Eye (tissue), 1 donor: ENCODE measurements at places on chromosomes 12 and 14.
A peak's percentile ranks its signal among the peaks of the same experiment; 100 is the strongest.

DNA sequence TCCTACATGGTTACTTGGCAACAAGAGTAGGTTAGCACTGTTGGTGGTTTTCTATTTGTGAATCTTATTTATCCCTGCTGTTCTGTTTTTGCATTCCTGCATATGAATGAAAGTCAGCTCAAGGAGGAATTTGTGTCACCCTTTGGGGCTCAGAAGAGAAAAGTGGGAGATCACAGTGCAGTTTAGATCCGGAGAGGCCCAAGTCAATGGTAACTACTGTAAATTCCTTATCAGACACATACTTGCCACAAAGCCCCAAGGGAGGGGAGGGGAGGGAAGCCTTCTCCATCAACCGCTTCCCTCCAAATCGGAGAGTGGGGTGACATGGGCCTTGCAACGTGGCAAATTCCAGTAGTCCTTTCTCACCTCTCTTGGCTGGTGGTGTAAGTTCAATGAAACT is 15.0 kb downstream of the GSG1 start:
- no peak for DNase-seq

GRCh38 chr12:4947253-4947652 is 37.5 kb downstream of the KCNA1 start:
- peak; percentile 76 for DNase-seq

GRCh38 chr12:105120551-105120950 is 13.0 kb downstream of the WASHC4 start:
- DNase-seq = no peak

DNA sequence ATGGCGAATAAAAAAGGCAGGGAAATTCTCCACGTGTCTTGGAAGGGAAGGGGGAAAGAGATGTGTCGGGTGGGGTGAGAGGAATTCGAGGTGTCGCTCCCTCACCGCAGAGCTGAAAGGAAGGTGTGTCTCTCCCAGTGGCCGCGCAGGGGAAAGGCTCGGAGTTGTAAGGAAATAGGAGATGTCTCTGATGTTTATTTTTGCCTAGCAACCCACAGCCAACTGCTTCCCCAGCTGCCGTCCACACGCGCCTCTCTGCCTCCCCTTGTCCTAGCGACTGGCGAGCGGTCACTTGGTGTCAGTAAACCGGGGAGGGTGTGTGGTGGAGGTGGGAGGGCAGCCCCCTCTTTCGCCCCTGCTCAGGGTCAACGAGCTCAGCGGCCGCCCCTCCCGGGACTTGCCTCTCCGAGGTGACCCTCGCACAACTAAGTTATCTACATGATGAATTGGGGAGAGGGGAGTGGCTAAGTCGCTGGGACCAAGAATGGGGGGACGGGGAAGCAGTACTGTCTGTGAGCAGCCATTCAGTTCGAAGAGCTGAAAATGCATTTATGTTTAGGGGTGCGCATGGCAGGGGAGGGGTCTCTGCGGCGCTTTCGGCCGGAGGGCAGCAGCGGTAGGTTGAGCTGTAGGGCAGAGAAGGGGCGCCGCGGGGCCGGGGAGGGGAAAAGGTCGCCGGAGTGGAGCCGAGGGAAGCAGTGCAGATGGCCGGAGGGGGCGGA is 585 bp upstream of the DYRK2 start:
- peak; percentile 93 for DNase-seq

DNA sequence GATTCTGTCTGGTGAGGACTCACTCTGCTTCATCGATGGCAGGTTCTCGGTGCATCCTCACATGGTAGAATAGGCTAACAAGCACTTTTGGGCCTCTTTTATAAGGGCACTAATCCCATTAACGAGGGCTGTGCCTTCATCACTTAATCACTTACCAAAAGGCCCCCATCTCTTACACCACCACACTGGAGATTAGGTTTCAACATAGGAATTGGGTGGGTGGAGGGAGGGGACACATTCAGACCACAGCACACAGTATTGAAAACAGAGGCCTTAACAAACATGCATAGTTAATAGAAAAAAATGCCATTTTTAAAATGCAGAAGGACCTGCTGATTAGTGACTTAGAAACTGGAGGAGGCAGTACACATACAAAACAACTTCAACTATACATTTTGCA is 61.6 kb downstream of the SPPL3 start:
- DNase-seq = no peak

GRCh38 chr12:122975790-122976647 is 975 bp downstream of the OGFOD2 start:
- no peak for DNase-seq

DNA sequence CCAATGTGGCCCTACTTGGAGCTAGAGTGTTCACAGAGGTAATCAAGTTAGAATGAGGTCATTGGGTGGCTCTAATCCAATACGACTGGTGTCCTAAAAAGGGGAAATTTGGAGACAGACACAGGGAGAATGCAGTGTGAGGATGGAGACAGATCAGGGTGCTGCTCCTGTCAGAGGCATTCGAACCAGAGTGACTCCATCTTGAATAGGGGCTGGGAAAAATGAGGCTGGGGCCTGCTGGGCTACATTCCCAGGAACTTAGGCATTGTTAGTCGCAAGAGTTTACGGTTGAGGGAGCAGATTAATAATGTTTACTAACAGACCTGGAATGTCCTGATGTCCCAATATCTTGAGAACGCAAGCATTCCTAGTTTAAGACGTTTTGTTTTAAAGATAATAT is 20.2 kb downstream of the TNFAIP2 start:
- no peak for DNase-seq

DNA sequence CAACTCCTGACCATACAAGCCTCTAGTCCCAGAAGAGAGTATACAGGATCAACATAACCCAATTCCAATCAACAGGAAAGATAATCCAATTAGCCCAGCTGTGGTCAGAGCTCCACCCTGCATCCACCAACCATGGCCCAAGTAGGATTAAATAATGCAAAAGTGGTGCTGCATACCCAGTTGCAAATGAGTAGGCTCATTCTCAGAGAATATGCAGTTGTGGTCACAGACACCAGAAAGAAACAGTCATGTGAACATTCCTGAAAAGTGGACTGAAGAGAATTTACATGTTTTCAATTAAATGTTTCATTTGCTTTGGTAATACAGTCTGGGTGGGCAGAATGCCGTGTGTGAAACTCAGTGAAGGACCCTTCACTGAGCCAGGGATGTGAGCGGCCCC is 167.2 kb upstream of the BMP4 start:
- DNase-seq = no peak

- DNase-seq = peak; percentile 5
Measured at GRCh38 chr12:27123642-27124041, 41.3 kb upstream of the C12orf71 start.

GRCh38 chr12:24591079-24591626 is 357.7 kb downstream of the BCAT1 start:
- DNase-seq = no peak

DNA sequence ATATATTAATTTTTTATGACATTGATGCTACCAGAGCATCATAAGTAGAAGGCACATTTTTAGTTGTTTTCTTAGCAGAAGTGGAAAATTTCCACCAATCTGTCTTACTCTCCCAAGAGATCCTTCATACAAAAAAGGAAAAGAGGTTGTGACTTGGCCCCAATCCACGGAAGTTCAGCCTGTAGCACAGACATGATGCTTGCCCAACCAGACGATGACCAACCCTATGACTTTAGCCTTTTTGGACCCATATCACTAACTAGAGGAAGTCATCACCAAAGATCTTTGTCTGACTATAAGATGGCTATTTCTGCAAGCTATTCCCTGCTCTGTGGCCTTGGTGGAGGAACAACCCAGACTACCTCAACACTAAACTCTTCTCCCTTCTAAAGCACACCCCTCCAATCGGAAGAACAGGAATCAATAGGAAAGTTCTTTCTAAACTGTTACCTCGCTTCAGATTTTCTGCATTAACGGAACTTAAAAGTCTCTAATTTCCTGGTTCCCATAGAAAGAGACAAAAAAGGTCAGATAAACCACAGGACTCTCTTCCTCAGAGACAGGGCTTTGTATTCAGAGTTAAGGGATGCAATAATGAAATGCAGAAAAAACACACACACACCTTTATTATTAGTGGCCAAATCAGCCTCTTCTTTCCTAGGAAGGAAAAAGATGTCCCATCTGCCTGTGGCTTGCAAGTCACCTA is 4.1 kb upstream of the RHOJ start:
- DNase-seq = no peak

GRCh38 chr14:91352053-91352452 is 65.6 kb downstream of the CCDC88C start:
- DNase-seq = no peak

- peak; percentile 69 for DNase-seq
Measured at GRCh38 chr12:125503128-125503527, 437.9 kb downstream of the AACS start.

GRCh38 chr12:120363274-120363855 is 5.6 kb downstream of the MSI1 start:
- peak; percentile 72 for DNase-seq

DNA sequence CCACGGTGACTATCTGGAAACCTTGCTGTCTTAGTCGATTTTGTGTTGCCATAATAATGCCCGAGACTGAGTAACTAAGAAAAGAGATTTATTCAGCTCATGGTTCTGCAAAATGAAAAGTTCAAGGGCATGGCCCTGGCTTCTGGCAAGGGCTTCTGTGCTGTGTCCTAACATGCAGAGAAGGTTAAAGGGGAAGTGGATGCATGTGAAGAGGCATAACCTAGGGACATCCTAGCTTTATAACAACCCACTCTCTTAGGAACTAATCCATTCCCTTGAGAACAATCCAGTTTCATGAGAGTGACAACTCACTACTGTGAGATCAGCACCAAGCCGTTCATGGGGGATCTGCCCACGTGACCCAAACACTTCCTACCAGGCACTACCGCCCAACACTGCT is 11.5 kb downstream of the FLVCR2 start:
- DNase-seq = no peak

GRCh38 chr14:56886471-56887062 is 76.3 kb upstream of the OTX2 start:
- DNase-seq = no peak

- no peak for DNase-seq
Measured at GRCh38 chr14:57139173-57139572, 129.5 kb downstream of the EXOC5 start.

DNA sequence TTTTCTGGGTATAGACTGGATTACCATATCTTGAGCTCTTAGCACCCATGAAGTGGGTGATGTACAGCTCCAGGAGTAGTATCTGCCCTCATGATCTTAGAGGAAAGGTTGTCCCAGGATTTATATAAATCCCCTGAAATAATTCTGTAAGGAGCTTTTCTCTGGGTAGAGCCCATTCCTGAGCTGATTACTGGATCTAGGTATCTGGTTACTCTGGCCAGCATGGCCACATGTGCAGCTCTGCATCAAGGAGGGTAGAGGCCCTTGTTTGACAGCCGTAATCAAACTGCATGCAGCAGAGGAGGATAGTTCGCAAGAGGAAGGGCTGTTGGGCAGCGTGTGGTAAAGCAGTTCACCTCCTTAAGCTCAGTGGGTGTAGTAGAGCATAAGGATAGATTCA is 8.5 kb downstream of the COX14 start:
- no peak for DNase-seq

DNA sequence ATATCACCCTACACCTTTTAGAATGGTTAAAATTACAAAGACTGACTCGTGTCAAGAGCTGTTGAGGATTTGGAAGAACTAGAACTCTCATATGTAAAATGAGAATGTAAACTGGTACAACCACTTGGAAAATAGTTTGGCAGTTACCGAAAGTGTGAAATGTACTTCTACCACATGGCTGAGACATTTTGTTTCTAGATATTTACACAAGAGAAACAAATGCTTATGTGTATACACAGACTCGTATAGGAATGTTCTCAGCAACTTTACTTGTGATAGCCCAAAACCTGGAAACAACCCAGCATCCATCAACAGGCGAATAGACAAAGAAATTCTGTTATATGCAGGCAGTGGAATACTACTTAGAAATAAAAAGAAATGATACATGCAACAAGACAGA is 103.0 kb downstream of the BRMS1L start:
- no peak for DNase-seq

GRCh38 chr14:104698688-104699425 is 9.4 kb downstream of the INF2 start:
- no peak for DNase-seq

DNA sequence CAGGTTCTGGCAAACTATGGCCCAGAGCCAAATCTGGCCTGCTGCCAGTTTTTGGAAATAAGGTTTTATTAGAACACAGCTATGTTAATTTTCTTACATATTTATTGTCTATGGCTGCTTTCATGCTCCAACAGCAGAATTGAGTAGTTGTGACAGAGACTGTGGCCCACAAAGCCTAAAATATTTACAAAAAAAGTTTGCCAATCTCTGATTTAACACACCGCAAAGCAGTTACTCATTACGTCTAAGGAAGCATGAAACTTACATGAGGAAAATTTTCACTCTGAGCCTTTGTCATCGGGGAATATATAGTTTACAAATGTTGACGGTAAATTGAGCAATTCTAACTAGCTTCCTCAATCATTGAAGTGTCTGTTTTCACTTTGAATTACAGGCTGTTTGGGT is 96.5 kb downstream of the UNC79 start:
- no peak for DNase-seq

DNA sequence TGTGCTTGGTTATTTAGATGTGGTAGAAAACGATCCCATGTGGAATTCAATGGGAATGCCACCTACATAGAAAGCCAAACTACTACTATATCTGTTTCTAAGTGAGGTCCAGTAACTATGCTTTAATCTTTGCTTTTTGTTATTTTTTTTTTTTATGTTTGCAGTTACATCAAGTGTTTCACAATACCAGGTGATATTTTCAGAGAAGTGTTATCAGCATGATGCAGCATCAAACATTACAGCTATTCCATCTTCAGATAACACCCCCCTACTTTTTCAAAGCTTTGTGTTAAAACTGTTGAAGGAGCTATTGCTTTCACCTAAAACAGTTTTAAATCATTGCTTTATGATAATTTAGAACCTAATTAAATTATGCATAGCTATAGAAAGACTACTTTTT is 163.8 kb upstream of the SLC16A7 start:
- no peak for DNase-seq

- no peak for DNase-seq
Measured at GRCh38 chr12:66531766-66532165, 147.1 kb downstream of the GRIP1 start.

DNA sequence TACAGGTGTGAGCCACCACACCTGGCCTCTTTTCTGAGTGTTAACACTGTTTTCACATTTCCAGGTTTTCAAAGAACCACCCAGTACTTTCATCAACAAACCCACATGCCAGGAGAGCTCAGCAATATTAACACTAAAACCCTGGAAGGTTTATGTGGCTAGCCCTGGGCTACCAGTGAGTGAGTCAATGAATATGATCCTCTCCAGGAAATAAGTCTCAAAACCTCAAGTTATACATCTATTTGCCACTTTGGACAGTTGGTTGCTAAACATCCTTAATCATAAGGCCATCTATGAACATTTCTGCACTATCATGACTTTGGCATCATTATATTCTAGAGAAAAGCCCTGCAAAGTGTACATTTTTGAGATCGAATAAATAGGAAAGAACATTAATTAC is 6.3 kb upstream of the CDKL1 start:
- DNase-seq = no peak

DNA sequence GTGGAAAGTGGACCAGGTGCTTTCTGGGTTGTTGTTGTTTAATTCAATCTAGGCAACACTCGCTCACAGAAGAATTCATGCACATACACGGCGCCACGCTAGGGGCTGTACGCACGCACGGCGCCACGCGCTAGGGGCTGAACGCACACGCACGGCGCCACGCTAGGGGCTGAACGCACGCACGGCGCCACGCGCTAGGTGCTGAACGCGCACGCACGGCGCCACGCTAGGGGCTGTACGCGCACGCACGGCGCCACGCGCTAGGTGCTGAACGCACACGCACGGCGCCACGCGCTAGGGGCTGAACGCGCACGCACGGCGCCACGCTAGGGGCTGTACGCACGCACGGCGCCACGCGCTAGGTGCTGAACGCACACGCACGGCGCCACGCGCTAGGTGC is 54.3 kb downstream of the NINJ2 start:
- DNase-seq = no peak
